ENCODE measurements at places on chromosomes 6 and 20.

DNA sequence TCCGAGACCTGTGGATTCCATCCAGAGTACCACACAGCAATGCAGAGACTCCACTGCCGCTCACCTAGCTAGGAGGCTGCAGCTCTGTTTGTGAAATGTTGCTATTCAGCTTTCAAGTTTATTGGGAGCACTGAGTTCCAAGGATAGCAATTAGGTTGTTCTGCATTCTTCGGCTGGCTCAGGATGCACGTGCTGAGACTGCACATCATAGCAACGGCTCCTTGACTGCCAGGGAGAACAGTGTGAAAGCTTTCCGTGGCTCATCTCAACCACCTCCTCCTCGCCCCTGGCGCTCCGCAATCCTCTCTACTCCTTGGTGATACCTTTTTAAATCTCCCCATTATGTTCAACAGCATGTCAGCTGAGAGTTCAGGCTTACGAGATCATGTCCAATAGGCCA, 116.6 kb downstream of the TSHZ2 start:
- no peak for DNase-seq

- DNase-seq = no peak
These were observed 138.0 kb upstream of the EEF1E1 start for GRCh38 chr6:8240301-8240700.

- DNase-seq = no peak
These were observed 23.6 kb upstream of the WFDC2 start for GRCh38 chr20:45445805-45446562.

- no peak for DNase-seq
These were observed 152.9 kb downstream of the RNASET2 start for GRCh38 chr6:166803471-166803870.

GRCh38 chr6:10190042-10190441, 224.8 kb downstream of the TFAP2A start:
- no peak for DNase-seq

All from C1 segment of cervical spinal cord (tissue), 14 donors.